ENCODE measurements at places on chromosomes 11 and 22.
A peak's percentile ranks its signal among the peaks of the same experiment; 100 is the strongest.

- no peak for DNase-seq
These were observed 246.5 kb downstream of the BLID start for GRCh38 chr11:121869478-121869877.

DNA sequence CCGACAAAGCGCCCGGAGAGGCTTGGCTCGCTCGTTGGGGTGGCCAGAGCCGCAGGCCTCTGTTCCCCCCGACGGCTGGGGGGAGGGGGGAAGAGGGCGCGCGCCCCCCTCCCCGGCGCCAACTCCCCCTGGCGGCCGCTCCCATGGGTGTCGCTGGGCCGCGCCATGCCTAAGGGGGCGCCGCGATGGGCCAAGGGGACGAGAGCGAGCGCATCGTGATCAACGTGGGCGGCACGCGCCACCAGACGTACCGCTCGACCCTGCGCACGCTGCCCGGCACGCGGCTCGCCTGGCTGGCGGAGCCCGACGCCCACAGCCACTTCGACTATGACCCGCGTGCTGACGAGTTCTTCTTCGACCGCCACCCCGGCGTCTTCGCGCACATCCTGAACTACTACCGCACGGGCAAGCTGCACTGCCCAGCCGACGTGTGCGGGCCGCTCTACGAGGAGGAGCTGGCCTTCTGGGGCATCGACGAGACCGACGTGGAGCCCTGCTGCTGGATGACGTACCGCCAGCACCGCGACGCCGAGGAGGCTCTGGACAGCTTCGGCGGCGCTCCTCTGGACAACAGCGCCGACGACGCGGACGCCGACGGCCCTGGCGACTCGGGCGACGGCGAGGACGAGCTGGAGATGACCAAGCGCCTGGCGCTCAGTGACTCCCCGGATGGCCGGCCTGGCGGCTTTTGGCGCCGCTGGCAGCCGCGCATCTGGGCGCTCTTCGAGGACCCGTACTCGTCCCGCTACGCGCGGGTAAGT lies 1.4 kb downstream of the KCNC1 start:
- no peak for DNase-seq

GRCh38 chr11:36605221-36606216 lies 7.5 kb upstream of the RAG2 start:
- no peak for DNase-seq

- no peak for DNase-seq
These were observed 50.4 kb downstream of the DENND5A start for GRCh38 chr11:9214765-9215164.

DNA sequence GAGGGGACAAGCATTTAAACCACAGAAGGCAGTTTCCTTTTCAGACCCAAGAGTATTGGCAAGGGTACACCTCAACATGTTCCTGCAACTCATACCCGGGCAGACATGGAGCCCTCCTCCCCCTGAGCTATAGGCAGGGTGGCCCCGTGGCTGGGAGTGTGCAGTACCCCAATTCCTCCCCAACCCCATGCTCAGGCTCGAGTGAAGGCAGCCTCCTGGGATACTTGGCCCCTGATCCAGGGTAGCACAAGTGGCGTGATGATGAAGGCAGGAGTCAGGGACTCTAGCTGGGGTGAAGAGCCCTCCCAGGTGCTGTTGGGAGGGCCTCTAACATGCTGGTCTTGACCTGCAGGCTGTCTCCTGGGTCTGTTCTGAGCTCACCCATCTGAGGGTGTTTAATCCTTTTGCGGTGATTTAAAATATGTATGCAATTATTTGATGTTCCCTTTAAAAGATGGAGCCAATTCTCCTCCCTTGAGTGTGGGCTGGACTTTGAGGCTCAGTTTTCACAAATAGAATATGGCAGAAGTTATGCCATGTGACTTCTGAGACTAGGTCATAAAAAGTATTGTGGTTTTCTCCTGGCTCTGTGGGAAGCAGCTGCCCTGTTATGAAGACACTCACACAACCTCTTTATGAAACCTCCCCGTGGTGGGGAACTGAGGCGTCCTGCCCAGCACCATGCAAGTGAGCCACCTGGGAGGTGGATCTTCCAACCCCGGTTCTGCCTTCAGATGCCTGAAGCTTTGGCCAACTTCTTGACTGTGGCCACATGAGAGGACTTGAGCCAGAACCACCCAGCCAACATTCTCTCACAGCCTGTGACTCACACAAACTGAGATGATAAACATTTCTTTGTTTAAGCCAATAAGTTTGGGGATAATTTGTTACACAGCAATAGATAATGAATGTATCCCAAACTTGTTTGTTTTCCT lies 54.7 kb upstream of the NECTIN1 start:
- no peak for DNase-seq

DNA sequence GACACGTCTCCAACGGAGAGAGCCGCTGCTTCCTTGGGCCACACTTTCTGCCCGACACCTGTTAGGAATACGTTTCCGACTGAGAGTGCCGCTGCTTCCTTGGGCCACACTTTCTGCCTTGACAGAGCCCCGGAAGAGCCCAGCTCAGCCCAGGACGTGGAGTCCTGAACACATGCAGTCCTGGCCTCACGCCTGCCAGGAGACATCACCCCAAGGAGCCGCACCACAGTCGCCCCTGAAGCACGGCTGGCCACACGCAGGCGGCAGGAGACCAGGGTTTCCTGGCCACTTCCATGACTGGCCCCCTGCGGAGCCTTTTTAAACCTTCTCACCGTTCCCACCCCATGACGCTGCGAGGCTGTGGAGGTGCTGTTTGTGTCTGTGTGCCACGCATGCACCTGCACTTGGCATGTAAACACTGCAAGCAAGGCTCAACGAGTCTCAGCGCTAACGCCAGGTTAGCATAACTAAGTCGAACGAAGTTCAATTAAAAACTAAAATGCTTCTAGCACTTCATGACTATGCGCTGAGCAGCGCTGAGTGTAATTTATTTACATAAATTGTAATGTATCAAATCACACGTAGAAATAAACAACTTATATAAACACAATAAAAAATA lies 8.8 kb downstream of the TOLLIP start:
- DNase-seq: no peak

DNA sequence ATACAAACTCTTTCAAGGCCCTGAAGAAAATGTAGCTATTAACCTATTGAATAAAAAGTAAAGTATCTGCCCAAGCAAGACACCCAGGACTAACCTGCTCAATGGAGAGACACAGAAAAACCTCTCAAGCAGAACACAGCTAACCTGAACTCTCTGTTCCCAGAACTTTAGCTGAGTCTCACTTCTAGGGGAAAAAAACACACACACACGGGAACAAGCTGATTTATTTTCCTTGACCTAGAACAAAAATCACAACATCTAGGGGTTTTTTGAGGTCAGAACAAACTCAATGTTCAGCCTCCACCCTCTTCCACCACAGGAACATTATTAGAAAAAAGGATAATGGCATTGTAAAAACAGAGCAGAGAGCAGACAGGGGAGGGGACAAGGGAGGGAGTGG lies 121.6 kb downstream of the BBOX1 start:
- DNase-seq: no peak

DNA sequence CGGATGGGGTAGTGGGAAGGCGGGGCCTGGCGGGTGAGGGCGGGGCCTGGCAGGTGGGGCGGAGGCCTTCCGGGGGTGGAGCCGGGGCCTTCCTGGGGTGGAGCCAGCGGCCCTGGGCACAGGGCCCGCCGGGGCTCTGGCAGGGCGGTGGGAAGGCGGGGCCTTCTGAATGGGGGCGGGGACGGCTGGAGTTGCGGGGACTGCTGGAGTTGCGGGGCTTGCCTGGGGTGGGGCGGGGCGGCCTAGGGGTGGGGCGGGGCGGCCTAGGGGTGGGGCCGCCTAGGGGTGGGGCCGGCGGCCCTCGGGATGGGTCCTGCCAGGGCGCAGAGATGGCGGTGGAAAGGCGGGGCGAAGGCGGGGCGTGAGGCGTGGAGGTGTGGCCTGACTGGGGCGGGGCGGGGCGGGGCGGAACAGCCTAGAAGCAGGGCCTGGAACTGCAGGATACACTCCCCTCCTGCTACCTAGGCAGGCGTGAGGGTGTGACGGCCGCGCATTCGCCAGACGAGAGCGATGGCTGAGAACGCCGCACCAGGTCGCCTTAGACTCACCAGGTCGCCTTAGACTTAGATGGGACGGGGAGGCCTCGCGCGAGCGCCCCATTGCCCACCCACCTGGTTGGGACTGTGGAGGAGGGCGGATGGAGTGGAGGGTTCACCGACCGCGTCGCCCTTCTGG lies 19.3 kb downstream of the RRP7A start:
- DNase-seq: peak; percentile 71

GRCh38 chr11:75656044-75656727 lies 12.7 kb downstream of the MAP6 start:
- no peak for DNase-seq

- DNase-seq: no peak
These were observed 196.7 kb upstream of the GUCY1A2 start for GRCh38 chr11:107215010-107215409.

- DNase-seq: no peak
These were observed 4.1 kb downstream of the NHERF4 start for GRCh38 chr11:119189393-119189792.

DNA sequence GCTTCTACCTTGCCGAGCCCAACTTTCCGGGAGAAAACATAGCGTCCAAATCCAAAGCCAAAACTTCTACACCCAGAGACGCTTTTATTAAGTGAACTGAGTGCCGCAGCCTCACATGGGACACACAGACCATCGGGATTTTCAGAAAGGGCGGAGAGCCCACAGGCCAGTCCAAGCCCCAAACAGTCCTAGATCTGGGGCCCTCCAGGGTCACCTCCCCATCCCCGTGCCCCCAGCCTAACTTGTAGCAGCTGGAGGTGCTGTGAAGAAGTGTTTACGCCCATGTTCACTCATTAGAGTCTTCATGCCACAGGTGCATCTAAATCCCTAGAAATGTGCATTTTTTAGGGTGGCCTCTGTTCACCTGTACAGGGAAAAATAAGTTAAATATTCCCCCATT lies 14.1 kb upstream of the ADORA2A start:
- DNase-seq: no peak

DNA sequence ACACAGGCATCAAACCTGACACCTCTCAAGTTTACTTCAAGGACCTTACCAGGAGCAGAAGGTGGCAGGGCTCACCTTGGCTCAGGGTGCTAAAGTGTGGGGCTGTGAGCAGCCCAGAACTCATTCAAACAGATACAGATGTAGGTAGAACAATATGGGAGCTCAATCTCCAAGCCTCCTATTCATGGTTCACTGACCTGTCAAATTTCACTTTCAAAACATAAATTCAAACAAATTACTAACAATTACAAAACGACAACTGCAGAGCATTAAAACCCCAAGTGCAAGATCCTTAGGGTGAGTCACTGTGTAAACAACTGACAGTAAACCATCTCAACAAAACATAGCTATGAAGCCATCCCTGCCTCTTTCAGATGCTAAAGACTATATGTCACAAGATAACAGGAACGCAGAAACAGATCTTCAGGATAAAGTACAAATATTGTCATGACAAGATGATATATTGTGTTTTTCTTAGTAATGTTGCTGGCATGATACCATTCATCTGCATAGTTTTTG lies 303.5 kb upstream of the ANO3 start:
- DNase-seq: no peak

DNA sequence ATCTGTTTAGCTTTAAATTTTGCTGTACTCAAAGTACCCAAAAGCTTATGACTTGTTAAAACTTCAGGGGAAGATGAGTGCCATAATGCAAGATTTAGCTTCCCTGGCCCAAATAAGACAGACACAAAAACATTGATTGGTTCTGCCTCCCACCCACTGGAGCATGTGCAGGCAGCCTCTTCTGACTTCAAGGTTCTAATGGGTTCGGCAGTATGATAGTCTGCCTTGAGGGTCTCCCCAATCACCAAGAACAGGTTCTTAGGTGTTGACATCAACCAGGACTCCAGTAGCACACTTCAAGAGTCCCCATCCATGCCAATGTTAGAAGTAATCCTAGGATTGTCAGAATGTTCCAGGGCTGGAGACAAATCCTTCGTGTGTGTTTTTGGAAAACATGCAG lies 12.5 kb downstream of the EIF4G2 start:
- no peak for DNase-seq

DNA sequence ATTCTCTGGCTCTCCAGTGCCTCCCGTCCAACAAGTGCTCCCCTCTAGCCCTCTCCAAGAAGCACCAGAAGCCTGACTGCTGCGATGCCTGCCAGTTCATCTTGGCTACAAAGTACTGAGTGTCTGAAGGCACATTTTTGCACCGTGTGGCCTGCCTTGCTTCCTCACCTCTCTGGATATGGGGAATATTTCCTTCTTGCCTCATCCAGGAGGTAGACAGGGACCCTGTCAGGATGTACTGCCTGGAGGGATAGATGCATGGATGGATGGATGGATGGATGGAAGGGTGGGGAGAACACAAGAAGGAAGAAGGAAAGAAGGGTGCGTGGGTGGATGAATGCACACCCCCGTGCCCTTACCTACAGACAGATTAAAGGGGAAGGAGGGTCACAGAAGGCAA lies 27.6 kb downstream of the KCTD17 start:
- DNase-seq: no peak

- no peak for DNase-seq
These were observed 901.0 kb downstream of the BRD1 start for GRCh38 chr22:48926643-48927042.

- no peak for DNase-seq
These were observed 34.8 kb upstream of the HORMAD2 start for GRCh38 chr22:30045494-30045887.

DNA sequence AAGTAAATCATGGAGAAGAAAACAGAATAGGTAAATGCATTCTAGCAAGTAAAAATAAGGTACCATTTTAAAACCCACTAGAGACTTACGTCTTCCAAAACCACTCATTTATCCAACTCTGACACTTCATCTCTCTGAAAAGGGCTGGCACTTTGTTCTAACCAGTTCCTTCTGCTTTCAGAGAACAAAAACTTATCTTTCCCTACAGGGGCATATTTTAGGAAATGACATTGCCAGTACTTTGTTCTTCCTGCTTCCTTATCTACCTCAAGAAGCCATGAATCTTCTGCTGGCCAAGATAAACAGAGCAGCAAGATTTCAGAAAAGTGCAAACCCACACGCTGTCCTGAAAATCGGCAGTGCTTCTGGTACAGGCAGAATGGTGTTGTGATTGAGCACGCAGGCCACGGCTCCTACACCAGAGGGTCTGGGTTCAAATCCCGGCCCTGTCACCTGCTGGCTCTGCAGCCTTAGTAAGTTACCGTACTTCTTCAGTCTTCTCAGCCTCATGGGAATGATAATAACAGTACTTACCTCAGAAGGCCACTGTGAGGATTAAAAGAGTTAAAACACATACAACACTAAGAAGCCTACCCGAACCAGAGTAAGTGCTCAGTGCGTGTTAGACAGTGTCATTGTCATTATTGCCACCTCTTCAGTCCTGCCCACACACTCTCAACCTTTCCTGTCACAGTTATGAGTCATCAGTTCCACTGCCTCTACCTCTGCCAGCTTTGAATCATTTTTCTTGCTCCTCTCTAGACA lies 11.0 kb downstream of the MPZL3 start:
- DNase-seq: peak; percentile 51

- no peak for DNase-seq
These were observed 34.7 kb downstream of the ATG16L2 start for GRCh38 chr11:72848846-72849466.

DNA sequence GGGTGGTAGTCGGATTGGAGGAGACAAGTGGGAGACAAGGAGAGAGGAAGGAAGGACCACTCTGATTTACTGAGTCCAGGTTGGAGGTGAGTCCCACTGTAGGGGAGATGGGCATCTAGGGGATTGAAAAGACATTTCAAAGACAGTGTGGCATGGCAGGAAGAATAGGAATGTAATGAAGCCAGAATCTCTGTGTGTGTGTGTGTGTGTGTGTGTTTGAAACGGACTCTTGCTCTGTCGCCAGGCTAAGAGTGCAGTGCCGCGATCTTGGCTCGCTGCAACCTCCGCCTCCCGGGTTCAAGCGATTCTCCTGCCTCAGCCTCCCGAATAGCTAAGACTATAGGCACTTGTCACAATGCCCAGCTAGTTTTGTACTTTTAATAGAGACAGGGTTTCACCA lies 4.2 kb upstream of the CSDC2 start:
- no peak for DNase-seq

- DNase-seq: no peak
These were observed 438.5 kb upstream of the LRRC4C start for GRCh38 chr11:41897991-41898390.

All from activated T-helper 9 cell treated with anti-CD3 and anti-CD28 coated beads, Interleukin-2, amount 50 U/mL, for 16 hours (primary cell).